Osteocyte (in vitro differentiated cells): ENCODE measurements at places on chromosomes 13 and 19. TPM values are rescaled to one million over a fixed set of nuclear protein-coding genes. Genes with fewer than 3 reads are reported as not detected.

The SHC2 gene
- total RNA-seq, result 61.2 and 61.7 TPM in 2 replicates

The ACTMAP gene
- 14.6 and 17.0 TPM in 2 replicates for total RNA-seq

The RAB3A gene
- 2.9 and 3.2 TPM in 2 replicates for total RNA-seq

The CLEC17A gene
- total RNA-seq, result not detected in 2 replicates
